ENCODE measurements at places on chromosomes 1 and 21.

DNA sequence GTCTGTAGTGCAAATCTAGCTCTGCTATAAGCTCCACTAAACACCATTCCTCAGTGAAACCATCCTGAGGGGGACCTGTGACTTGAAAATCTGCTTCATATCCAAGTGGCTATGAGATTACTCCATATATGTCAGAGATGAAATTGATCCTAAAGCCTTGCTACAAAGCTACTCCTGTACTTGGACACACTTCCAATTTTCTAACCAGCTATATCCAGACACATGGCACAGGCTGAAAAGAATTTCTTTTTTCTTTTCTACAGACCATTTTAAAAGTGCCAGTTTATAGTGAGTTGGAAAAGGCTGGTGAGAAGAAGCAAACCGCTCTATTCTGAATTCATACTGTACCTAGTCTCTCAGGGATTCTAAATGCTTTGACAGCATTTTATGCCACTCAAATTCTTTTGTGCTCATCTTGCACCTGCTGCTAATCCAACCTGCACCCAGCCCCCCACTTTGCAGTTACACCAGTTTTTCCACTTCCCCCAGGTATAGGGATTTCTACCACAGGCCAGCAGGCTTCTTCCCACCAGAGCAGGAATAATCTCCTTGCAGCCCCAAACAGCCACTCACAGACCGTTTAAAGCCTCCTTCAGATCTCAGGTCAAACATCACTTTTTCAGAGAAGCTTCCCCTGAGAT, 112.5 kb downstream of the RERE start:
- DNase-seq: peak; percentile 14

- DNase-seq: no peak
These were observed 15.2 kb upstream of the GJB5 start for GRCh38 chr1:34739613-34740012.

- DNase-seq: peak; percentile 78
These were observed 683 bp downstream of the LRRC8D start for GRCh38 chr1:89821322-89822108.

GRCh38 chr21:22898051-22898665, 1899.9 kb downstream of the NCAM2 start:
- DNase-seq: no peak

- DNase-seq: peak; percentile 88
These were observed 104.4 kb downstream of the PTPN14 start for GRCh38 chr1:214446772-214447556.

DNA sequence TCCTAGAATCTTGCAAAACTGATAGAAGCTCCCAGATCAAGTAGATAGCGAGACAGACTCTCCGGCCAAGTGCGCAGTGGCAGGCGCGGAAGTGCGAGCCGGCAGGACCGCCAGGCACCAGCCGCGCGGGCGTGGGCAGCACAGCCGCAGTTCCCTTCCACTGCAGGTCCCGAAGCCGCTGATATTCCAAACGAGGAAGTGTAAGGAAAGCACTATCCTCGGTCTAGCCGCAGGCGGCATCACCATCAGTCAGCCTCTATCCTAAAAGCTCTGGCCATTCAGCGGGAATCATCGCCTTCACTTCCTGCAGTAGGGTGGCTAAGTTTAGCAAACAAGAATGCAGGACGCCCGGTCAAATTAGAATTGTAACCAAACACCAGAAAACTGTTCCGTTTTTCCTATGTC, 710 bp downstream of the GLRX2 start:
- DNase-seq: peak; percentile 58

- DNase-seq: no peak
These were observed 90.7 kb downstream of the MT1HL1 start for GRCh38 chr1:236913371-236914037.

GRCh38 chr1:15260418-15261154, 13.6 kb downstream of the FHAD1 start:
- DNase-seq: no peak

GRCh38 chr1:3068564-3069431, at the start of gene PRDM16:
TSS of gene PRDM16 (plus strand) at chr1:3069203. CDS start at chr1:3069260, 57 bp downstream.
- no peak for DNase-seq

GRCh38 chr21:36425286-36425685, 40.1 kb downstream of the CHAF1B start:
- no peak for DNase-seq

GRCh38 chr1:64664299-64664698, 80.6 kb upstream of the RAVER2 start:
- DNase-seq: no peak

DNA sequence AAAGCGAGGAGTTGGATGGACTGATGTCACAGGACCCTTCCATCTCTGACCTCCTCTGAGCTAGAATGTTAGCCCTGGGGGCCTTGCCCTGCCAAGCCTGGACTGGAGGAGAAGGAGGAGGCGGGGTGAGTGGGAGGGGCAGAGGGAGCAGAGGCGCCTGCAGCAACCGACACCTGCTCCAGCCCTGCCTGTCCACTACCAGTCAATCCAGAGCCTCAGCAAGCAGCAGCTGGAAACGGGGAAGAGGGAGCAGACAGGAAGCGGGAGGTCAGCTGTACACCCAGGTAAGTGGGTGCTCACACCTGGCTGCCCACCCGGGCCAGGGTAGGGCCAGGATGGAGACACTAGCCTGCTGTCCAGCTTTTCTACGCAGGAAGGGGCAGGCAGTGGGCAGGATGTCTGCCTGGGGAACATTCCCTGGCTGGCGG, at the start of gene IGFN1:
Gene IGFN1, plus strand, starts transcription at position 201 of the 428 bp plus-strand sequence. CDS start 2,470 bp downstream, outside the sequence.
- peak; percentile 86 for DNase-seq

DNA sequence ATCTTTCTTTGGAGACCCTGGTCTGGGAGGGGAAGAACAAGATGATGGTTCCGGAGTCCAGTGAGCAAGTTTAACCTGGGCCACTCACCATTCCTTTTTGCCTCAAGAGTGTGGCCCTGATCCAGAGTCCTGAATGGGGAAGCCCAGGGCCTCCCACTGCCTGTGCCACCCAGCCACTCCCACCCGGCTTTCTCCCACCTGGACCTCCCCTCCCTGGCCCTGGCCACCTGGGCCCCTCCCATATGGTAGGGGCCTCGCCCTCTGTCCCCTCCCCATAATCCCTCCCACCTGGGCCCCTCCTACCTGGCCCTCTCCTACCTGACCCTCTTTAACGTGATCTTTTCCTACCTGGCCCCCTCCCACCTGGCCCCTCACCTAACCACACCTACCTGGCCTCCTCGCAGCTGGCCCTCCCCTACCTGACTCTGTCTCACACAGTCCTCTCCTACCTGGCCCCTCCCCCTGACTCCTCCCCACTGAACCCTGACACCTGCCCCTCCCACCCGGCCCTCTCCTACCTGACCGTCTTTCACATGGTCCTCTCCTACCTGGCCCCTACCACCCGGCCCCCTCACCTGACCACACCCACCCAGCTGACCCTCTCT, 220.7 kb upstream of the VAMP3 start:
- DNase-seq: peak; percentile 67

DNA sequence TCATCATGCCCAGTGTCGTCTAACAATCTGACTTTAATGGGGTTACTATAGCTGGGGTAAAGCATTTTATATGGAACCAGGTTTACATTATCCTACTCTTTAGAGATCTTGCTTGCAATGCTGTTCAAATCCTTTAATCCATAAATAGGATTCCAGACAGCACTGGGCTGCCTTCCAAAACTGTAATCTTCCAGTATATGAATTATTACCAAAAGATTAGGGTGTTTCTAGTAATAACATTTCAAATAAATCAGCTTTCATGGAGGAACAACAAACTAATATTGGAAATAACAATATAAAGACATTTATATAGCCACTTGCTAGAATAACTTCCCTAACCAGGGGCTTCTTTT, 88.6 kb upstream of the PLXNA2 start:
- no peak for DNase-seq

DNA sequence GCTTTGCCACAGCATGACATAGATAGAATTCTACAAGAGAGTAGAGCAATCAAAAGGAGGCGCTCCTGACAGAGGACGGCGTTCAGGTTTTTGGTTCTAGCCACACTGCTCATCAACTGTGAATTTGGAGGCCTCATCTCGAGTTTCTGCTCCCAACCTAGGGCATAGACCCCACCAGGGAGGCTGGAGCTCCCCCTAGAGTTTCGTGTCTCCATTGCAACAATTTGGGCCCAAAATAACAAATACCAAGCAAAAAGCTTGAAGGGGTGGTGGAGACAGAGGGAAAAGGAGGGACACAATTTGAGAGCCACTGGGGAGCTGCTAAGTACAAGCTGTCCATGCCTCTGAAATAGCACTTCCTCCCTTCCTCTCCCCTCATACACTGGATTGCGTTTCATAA, 297.0 kb downstream of the GPATCH2 start:
- DNase-seq: peak; percentile 78

DNA sequence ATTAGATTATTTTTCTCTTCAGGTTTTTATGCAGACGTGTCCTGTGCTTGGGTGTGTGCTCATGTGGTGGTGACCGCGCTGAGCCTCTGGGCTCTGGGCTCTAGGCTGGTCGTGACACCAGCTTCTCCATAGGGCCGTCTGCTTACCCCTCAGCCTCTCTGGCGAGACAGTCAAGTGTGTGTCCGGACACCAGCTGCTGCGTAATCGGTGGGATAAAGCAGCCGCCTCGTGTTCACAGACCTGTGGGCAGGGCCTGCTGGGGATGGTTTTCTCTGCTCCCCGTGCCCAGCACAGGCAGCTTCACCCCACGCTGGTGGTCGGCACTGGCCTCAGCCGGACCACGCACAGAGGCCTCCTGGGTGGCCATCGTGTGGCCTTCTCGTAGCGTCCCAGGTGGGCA, 33.6 kb upstream of the DIP2A start:
- no peak for DNase-seq

DNA sequence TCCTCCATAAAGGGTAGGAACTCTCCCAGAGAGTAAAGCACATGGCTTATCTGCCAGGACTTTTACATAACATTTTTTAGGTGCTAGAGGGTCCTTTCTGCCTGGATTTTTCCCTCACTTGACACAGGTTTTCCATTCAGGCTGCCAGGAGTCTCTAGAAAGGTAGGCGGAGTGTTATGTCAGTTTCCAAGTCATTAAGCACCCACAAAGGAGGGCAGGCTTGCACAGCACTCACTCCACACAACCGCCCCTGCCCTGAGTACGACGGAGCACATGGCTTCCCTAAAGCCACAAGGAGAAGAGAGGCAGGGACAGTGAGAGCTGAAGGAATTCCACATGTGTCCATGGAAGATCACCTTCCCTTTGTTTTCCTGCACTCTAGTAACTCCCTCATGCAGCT, 55.7 kb downstream of the CAPZB start:
- peak; percentile 50 for DNase-seq

- no peak for DNase-seq
These were observed 94.9 kb upstream of the IGSF21 start for GRCh38 chr1:18012686-18013085.
